ENCODE measurements at places on chromosomes 6 and 20.

- DNase-seq, result no peak
Observed at GRCh38 chr20:19784511-19785172, 26.6 kb downstream of the RIN2 start.

- DNase-seq, result no peak
Observed at GRCh38 chr6:132742495-132742894, 15.2 kb downstream of the VNN2 start.

- no peak for DNase-seq
Observed at GRCh38 chr6:108904741-108905140, 56.5 kb downstream of the ARMC2 start.

GRCh38 chr6:131694832-131695426, 6.3 kb downstream of the OR2A4 start:
- no peak for DNase-seq

GRCh38 chr6:142819603-142820337, 125.2 kb downstream of the HIVEP2 start:
- no peak for DNase-seq

- DNase-seq, result no peak
Observed at GRCh38 chr20:38135271-38135650, 29.8 kb downstream of the TGM2 start.

GRCh38 chr6:155187994-155188706, 75.7 kb upstream of the CLDN20 start:
- no peak for DNase-seq

- DNase-seq, result no peak
Observed at GRCh38 chr6:163313981-163314380, 100.5 kb upstream of the QKI start.

DNA sequence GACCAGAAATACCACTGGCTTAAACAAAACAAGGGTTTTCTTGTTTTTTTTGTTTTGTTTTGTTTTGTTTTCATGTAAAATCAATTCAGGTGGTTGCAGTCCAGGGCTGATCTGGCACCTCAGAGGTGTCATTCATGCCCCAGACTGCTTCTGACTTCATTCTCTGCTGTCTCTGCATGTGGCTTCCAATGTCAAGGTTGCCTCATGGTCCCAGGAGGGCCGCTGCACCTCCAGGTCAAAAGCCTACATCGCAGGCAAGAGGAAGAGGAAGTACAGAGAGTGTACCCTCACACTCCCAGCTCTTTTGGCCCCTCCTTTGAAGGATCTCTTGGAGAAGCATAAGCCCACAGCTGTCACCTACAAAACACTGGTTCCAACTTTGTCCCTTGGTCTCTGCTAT, 1.4 kb upstream of the BTN3A1 start:
- DNase-seq, result no peak

DNA sequence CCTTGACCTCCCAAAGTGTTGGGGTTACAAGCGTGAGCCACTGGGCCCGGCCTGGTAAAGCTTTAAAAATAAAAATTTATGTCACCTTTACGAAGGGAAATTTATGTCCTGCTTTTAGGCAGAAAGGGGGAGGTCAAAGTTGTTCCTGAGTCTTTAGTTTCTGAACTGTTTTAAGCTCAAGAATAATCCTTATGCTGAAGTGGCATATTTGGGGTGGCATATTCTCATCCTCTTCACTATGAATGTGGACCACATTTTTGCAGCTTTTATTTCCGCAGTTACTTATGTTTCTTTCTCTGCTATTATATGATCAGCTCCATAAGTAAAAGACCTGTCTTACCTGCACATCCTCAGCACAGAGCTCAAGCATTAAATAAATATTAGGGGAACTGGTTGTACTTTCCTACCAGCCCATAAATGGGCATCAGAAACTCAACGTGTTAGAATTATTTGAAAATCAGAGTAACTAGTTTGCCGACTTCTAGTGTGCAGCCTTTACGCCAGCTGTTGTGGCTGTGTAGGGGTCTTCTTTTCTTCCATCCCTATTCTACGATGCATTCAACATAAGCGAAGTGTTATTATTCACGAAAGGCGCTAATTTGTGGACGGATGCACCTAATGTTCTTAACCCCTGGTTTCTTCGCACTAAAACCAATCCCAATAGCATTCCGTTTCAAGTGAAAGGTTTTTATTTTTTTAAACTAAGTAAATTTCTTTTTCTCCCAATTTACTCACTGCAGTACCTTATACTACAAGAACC, 867 bp upstream of the AKAP7 start:
- DNase-seq, result no peak

GRCh38 chr6:150271501-150272263, 97.1 kb upstream of the IYD start:
- no peak for DNase-seq

DNA sequence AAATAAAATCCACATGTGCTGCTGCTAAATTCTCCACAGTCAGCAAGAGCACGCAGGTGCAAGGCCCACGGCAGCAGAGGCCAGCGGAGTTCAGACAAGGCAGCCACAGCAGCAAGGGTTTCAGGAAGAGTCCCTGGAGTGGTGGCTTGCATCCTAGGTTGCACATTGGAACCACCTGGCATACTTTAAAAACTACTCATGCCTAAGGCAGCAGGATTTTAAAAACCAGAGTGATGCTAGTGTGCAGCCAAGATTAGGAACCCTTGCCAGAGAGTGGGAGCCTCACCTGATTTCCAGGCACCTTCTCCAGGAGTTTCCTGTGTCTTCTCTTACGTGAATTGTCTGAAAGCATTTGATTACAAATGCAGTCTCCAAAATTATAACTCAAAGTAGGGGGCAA, 104.0 kb upstream of the GPR6 start:
- DNase-seq, result no peak

GRCh38 chr6:3377536-3378397, 79.1 kb downstream of the SLC22A23 start:
- no peak for DNase-seq

DNA sequence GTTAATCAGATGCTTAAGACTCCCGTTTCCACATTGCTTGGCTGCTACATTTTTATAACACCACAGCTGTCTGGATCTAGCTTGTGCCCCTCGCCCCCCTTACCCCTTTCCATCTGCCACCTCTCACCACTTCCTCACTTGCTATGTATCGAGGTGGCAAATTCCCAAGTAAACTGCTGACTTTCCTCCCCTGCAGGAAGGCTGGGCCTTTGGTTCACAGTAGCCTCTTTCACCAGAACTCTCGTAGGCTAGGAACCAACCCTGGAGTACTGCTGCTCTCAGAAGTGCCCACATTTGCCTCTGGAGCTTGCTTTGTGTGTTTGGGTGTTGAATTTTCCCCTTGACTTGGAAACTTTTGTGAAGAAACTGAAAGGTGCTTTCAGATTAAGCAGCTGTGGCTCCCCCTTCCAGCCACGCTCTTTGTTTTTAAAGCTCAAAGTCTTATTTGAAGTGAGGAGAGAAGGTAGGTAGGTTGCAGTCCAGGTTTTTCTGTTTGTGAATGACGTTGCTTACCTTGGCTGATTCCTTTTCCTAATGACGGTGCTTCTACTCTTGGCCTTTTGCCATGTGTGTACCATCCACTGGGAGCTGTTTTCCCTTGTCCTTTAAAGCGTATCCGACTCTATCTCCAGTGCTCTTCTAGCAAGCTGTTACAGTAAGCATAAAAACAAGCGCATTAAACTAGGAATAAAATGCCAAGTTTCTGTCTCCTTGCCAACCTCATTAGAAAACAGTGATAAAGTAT, 90.4 kb downstream of the CARMIL1 start:
- no peak for DNase-seq

DNA sequence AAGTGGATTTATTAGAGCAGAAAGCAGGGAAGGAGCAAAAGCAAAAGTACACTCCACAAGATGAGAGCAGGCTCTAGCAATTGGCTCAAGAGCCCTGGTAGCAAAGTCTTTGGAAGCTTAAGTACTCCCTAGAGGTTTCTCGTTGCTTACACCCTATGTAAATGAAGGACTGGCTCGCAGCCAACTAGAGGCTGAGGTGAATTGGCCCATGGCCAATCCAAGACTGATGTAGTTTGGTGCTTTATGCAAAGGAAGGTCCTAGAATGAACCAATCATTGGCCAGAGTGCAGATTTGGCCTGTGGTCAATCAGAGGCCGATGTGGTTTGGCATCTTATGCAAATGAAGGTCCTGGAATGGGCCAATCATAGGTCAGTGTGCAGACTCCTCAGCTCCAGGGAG, 191.3 kb upstream of the ARID1B start:
- no peak for DNase-seq
